ENCODE measurements at places on chromosomes 7 and 10.

GRCh38 chr7:70663680-70664079 lies 468.3 kb upstream of the GALNT17 start:
- DNase-seq: no peak

DNA sequence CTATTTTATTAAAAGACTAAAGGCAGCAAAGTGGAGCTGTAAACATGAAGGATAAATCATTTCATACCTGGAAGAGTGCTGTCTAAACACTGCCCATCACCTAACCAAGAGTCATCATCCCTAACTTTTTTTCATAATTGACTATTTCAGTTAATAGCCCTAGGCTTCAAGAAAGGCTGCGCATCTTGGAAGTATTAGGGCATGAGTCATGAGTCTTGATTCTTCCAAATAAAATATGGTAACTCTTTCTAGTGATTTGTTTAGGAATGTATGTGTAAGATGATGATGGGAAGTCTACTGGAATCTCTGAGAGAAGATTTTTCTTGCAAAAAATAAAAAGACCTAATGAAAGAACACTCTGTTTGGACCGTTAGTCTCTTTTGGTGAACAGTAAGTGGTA lies 207.7 kb upstream of the AHR start:
- no peak for DNase-seq

GRCh38 chr10:69051303-69051702 lies 36.6 kb upstream of the SRGN start:
- DNase-seq: no peak

GRCh38 chr10:26855186-26855585 lies 5.6 kb downstream of the ABI1 start:
- no peak for DNase-seq

- DNase-seq: peak; percentile 2
Measured at GRCh38 chr7:24756545-24757352, 515 bp downstream of the GSDME start.

DNA sequence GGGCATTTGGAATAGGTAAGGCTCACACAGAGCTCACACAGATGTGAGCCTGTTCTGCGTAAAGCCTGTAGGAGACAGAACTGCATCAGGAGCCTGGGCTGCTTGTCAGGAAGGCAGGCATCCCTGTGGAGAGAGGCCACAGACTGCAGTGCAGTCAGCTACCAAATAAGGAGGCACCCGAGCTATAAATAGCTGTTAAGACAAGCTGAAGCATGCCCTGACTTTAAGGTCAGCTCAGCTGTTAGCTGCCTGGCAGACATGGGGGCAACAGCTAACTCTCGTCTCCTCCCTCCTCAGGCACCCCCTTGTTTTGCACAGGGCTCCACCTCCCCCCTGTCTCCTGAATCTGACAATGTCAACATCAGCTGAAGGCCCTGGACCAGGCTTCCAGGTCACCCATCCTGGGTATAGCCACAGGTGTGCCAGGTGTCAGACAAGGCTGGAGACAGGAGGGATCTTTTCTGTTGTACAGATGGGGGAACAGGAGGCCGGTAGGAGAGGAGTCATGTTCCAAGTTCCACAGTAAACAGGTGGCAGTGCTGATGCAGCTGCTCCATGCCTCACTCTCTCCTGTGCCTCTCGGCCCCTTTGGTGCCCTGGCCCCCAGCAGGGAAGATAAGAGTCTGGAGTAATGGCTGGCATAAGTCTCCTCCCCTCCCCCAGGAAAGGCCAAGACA lies 27.6 kb upstream of the MKRN1 start:
- no peak for DNase-seq
